ENCODE measurements at places on chromosomes 12 and 14.
A peak's percentile ranks its signal among the peaks of the same experiment; 100 is the strongest.

- no peak for DNase-seq
These were observed 71.3 kb downstream of the DUSP6 start for GRCh38 chr12:89280833-89281538.

GRCh38 chr12:123389560-123390351, 5.8 kb downstream of the KMT5A start:
- DNase-seq = no peak

DNA sequence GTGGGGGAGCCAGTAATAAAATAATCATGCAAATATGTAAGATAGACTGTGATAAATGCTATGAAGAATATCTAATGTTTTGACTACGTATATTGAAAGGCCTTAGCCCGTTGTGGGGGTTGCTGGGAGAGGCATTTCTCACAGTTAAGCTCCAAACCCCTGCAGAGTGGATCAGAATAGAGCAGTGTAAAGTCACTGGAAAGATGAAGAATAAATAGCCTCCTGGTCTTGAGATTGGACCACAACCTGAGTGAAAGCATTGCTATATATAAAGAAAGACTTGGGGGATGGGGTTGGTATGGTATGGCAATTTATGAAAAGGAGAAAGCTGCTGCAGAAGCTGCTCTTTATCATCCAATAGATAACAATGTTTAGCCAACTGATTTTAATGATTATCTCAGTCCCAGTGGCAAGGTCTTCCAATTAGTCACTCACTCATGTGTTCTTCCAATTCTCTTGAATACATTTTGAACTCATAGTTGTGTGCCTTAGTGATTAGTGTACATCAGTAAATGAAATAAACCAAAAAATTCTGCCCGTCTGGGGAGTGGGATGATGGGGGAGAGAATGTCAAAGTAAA, 10.2 kb downstream of the PLEKHA5 start:
- DNase-seq = no peak

DNA sequence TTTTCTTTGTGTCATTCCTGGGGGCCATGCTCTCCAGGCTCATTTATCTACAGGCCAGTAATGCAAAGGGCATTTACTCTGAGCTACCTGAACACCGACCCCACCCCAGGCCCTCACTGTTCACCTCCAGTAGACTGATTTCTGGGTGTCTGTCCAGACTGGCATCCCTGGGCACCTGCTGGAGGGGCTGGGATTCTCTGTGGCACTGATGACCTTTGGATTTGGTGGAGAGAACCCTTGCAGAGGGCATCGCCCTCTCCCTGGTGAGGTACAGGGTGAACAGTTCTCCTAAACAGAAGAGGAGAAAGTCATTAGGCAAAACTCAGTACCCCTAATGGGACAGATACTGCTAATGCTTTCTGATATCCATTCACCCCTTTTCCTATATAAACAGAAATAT, 27.1 kb upstream of the RIMBP2 start:
- DNase-seq = no peak

- peak; percentile 41 for DNase-seq
These were observed 645 bp downstream of the KITLG start for GRCh38 chr12:88579601-88580050.

DNA sequence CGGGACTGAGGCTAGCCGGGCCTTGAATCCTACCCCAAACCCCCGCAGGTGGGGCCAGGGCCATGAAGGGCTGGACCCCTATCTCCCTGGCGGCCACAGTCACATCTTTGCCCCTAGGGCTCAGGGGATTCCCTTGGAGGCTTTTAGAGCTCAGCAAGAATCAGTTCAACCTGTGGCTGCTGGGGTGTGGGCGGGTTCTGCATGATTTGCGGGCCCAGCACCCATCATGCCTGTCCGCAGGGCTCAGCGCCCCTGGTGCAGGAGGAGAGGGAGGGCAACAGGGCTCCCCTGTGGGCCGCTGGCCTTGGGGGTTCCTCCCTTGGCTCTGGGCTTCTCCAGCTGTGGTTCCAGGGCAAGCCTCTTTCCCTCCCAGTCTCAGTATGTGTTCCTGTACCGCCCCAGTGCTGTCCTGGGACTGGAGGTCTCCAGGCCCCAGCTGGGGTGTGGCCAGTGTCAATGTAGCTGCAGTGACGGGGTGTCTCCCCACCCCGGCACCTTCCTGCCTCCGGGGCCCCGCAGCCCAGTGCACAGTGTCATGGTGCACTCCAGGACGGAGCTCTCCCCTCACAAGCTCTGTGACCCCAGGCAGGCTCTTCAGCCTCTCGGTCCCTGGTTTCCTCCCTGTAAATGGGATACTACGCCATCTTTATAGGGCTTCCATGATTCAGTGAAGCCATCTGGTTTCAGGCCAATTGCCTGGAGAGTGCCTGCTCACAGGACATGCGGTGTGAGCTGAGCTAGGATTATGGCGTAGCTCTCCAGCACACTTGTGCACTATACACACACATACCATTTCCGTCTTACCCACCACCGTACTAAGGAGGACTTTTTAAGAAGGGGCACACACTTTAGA, 9.9 kb upstream of the LBHD2 start:
- DNase-seq = no peak

GRCh38 chr14:66233591-66233990, 252.6 kb upstream of the CCDC196 start:
- DNase-seq = no peak

DNA sequence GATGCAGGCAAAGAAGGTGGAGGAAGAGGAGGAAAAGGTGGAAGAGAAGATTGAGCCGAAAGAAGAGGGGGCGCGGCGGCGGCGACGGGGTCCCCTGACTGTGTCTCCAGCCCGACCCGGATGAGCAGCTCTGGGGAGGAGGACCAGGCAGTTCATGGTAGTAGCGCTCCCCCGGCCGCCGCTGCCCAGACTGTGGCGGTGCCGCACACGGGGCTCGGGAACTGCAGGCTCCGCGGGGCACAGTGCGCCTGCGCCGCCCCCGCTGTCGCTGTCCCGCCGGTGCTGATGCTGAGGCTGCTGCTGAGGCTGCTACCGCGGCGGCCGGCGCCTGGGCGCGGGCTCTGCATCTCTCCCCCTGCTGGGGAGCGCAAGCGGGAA, at the start of gene KCNH5:
KCNH5 (minus strand) TSS at position 225 of the 378 bp plus-strand sequence. CDS start 272 bp downstream, outside the sequence.
- peak; percentile 26 for DNase-seq

GRCh38 chr12:14913381-14913781, 25.0 kb downstream of the ERP27 start:
- no peak for DNase-seq

- DNase-seq = peak; percentile 9
These were observed 209.3 kb downstream of the SLC41A2 start for GRCh38 chr12:104748790-104749189.

GRCh38 chr12:118680356-118680963, 300.9 kb upstream of the SRRM4 start:
- DNase-seq = no peak

DNA sequence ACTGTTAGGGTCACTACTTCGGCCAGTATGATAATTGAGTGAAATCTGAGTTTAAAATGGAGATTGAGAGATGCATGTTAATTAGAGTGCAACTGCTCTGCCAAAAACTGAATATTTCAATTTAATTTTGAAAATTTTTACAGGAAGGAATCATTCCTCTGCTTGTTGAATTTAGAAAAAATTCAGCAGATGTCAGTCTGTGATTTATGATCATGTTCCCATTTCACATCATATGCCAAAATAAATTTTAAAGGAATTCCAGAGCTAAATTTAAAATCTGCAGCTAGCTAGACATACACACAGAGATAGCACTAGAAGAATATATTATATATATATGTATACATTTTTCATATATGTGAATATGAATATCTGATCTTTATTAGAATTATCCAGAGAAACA, 797.6 kb upstream of the TMEM132C start:
- DNase-seq = no peak

GRCh38 chr12:39993268-39993667, 112.6 kb downstream of the SLC2A13 start:
- no peak for DNase-seq

GRCh38 chr12:75938189-75938588, 93.4 kb downstream of the PHLDA1 start:
- DNase-seq = no peak

DNA sequence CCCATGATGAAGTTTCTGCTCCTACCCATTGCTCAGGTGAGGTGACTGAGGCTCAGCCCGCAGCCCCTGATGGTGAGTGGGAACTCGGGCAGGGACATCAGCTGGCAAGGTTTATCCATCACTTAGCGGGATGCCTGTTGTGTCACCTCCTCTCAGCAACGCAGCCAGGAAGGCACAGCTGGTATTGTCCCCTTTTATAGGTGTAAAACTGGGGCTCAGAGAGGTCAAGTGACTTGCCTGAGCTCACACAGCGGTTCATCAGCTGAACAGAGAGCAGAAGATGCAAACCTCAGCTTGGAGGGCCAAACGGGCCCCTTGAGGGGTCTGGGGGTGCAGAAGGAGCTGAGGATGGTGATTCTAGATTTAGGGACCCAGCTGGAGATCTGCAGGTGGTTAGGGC, 143.6 kb downstream of the PHETA1 start:
- no peak for DNase-seq

DNA sequence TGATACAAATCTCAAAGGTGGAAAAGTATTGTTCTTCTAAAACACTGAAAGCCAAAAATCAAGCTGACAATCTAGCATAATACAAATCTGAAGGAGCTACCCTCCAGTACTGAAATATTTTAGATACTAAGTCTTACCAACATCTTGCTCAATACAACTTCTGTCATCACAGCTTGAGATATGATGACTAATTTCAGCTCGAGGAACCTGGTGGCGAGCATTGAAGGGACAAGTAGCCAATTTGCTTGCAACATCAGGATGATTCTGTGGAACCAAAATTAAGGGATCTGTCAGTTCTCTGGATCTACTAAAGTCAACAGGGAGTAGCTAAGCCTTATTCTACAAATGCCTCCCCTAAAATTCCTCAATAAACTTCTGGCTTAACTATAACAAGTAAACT, 10.4 kb downstream of the GTSF1 start:
- peak; percentile 87 for DNase-seq

DNA sequence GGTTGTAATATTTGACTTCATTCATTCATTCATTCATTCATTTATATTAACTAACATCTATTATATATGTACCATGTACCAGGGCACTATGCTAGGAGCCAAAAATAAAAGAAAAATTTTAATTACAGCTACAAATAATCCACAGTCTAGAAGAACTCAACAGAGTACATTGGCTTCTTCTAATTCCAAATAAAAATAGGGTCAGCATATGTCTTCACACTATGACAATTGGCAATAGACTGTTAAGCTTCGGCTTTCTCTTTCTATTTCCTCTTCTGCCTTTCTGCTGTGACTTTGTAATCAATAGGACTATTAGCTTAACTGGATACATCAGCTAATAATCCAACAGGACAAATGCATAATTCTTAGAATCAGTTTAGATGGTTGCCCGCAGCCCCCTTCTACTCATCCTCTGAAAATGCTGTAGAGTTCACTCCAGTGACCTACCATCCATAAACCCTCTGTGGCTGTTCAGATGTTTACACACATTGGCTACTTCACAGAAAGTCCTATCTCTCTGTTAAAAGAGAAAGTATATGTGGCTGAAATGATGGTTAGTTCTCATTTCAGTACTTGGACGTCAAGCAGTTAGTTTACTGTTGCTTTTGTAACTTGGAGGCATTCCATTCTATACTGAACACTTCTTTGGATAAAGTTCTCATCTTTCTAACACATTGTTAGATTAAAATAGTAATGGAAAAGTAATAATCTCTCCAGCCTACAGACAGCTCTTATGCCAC, 445.5 kb upstream of the GARIN6 start:
- DNase-seq = no peak

DNA sequence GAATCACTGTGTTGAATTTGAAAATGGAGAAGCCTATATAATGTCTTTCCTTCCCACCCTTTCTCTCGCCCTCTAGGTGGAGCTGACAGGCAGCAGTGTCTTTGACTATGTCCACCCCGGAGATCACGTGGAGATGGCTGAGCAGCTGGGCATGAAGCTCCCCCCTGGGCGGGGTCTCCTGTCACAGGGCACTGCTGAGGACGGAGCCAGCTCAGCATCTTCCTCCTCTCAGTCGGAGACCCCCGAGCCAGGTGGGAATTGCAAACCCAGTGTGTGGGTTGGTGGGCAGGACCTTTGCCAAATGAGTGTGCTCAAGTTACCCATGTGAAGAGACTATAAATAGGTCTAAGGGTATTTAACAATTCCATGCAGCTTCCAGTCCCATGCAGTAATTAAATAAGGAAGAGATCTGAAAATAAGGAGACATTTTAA, 274.7 kb downstream of the EGLN3 start:
- DNase-seq = no peak

Data from HCEC 1CT (cell line).